ENCODE measurements at places on chromosomes 6 and 20.
A peak's percentile ranks its signal among the peaks of the same experiment; 100 is the strongest.

DNA sequence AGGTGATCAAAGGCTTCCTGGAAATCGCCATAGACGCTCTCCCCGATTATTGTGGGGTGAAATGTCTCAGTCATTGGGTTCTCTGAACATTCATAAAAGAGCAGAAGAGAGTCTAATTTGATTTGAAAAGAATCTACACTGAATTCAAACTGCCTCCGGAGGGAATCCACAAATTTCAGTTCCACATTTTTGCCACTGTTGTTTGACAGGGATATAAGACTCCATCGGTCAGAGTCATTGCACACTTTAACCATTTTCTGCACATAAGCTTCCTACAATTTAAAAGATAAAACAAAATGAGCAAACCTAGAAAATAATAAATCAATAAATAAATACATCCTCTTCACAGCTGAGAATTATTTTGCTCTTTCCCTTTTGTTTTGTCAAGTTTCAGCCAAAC lies 2.3 kb downstream of the TENT5A start:
- no peak for DNase-seq

GRCh38 chr6:123276546-123276980 lies 280.5 kb downstream of the CLVS2 start:
- peak; percentile 16 for DNase-seq

GRCh38 chr20:2688041-2688591 lies 4.5 kb upstream of the EBF4 start:
- DNase-seq, result peak; percentile 20

DNA sequence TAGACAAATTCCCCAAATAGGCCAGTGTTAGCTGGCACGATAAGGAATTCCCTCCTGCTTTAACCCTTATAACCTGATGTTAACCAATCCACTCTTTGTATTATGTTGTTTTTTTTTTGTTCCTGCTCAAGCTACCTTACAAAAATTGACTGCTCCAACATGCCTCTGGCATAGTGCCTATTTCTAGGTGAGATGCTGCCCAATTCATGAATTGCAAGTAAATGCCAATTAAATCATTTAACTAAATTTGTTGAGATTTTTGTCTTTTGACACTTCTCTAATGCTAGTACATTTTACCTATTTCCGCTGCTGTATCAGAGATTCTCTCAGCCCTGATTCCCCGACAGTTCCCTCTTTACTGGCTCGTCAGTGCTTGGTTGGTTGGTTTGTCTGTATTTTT lies 66.5 kb downstream of the HECA start:
- DNase-seq, result no peak

- no peak for DNase-seq
Observed at GRCh38 chr20:58755766-58756449, 63.3 kb downstream of the NPEPL1 start.

DNA sequence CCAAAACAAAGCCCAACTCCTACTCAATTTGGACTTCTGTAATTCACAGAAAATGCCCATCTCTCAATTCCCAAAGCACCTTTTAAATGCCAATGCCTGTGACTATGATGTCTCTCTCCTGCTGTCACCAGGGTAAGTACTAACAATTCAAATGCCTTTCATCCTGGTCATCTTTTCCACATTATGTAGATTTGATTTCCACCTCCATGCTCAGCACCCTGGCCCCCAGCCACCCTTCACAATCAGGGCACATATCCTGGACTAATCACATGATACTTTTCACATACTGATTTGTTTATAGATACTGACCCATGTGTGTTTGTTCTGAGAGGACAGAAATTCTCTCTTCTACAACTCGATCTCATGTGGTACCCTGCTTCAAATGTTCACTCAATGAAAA lies 236.3 kb downstream of the PTPRK start:
- no peak for DNase-seq

DNA sequence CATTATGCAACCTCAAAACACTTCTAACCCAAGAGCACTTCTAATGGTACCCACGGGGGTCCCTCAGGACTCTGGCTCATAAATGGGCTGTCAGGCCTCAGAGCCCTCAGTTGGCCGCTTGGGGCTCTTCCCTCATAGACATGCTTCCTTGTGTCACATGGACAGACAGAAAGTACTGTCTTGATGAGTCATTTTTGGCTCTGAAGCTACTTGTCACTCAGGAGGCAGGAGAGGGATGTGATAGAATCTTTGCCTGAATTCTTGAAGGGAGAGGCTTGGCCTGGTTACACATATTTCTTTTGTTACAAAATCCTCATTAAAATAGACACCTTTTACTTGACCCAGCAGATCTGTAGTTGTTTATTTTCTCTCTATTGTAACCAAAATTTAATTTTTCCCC lies 15.1 kb upstream of the EDN1 start:
- DNase-seq, result no peak

DNA sequence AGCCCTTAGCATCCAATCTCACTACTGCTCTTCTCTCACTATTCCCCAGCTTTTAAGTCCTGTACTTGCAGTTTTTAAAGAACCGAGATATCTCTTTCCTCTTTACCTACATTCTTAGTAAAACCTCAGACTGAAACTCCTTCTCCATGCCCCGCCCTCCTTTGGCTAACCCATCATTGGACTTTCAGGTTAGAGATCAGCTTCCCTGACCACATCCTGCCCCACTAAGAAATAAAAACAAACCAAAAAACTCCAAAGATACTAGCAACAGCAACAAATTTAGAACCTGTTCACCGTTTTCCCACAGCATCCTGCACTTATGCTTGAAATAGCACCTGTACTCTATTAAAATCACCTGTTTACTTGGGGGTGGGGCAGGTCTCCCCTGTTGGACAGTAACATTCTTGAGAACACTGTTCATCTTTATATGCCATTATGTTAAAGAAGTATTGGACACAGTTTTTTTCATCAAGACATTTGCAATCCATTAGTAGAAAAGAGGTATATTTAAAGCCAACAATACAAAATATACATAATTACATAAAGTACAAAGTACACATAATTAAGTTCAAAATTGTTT lies 16.3 kb upstream of the SMAP1 start:
- no peak for DNase-seq

DNA sequence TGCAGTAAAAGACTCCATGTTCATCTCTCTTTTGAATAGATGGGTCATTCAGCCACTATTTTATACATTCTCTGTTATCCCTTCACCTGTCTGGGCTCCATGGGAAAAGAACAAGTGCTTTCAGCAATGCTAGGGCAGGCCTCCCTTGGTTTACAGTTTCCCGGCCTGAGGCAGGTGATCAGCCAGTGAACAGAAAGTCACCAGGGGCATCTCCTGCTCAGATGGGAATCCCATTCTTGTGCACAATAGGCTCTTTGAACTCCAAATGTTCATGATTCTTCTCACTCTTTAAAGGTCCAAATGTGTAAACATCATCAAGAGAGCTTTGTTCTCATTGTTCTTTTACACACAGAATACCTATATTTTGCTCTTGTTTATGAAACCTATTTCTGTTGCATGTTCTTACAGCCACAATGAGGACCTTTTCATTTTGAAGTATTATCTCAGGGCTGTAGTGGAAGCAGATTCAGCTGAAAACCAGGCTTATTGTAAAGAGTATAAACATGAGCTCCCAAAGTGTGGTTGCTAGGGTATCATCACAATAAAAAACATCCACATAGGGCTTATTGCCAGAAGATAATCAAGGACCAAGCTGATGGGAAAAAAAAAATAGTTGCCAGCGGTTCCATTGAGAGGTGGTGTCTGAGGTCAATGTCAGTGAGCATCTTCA lies 267.1 kb upstream of the SGK1 start:
- DNase-seq, result peak; percentile 89

- DNase-seq, result no peak
Observed at GRCh38 chr6:90383196-90383822, 86.7 kb upstream of the BACH2 start.

DNA sequence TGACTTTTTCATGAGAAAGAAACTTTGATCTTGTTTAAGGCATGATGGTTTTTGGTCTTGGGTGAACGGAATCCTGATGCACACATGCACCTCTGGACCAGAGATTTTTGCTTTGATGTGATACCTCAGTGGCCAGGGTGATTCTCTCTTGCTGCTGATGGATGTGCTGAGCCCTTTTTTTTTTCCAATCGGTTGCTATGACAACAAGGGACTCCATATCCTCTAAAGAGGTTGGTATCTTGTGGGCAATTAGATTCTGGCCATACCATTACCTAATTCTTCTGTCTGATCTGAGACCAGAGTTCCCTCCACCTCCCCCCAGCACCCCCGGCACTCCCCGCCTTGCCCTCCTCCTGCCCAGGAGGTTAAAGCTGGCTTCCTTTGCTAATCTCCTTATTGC lies 24.9 kb downstream of the PDYN start:
- DNase-seq, result no peak

GRCh38 chr20:54172532-54172855 lies 1.3 kb downstream of the CYP24A1 start:
- DNase-seq, result peak; percentile 5

DNA sequence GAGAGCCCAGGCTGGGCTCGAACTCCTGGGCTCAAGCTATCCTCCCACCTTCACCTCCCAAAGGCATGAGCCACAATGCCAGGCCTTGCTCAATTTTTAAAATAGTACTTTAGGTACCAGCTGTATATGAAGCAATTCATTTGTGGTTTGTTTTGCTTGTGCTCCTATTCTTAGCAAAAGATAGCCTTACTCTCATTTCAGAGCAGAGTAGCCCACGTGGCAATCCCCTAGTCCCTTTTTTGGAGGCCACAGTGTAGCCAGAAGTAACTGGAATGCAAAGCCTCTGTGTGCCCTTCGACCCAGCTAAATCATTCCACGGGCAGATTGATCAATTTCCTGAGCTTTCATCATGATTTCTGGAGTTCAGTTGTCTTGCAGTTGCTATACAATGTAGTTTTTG lies 372.2 kb downstream of the NRN1 start:
- no peak for DNase-seq

GRCh38 chr6:24187965-24188577 lies 62.1 kb downstream of the NRSN1 start:
- DNase-seq, result no peak

GRCh38 chr6:90656325-90656724 lies 69.5 kb upstream of the MAP3K7 start:
- no peak for DNase-seq

DNA sequence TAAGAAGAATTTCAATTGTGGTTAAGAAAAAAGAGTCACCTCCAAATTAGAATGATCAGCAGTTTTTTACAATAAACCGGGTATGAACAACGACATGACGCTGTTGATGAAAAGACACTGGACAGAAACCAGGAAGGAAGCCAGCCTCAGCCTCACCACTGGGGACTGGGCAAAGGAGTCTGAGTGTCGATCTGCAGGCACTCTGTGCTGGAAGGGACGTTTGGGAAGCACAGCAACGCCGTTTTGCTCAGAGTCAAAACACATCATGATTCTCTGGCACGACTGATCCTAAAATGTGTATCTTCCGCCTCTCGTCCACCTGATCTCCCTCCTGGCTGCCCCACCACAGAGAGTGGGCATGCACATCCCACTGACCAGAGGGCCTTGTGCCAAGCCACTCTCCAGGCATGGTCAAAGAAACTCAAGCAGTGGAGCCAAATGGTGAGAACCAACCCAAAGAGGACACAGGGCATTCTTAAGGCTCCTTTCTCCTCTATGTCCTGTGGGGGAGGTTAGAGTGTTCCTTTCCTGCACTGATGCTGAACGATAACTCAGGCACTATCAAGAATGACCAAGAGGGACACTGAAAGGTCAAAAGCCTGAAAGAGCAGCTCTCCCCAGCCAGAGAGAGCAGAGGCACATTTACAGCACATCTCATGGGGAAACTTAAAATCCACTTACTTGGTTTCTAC lies 68.8 kb downstream of the AGPAT4 start:
- no peak for DNase-seq

DNA sequence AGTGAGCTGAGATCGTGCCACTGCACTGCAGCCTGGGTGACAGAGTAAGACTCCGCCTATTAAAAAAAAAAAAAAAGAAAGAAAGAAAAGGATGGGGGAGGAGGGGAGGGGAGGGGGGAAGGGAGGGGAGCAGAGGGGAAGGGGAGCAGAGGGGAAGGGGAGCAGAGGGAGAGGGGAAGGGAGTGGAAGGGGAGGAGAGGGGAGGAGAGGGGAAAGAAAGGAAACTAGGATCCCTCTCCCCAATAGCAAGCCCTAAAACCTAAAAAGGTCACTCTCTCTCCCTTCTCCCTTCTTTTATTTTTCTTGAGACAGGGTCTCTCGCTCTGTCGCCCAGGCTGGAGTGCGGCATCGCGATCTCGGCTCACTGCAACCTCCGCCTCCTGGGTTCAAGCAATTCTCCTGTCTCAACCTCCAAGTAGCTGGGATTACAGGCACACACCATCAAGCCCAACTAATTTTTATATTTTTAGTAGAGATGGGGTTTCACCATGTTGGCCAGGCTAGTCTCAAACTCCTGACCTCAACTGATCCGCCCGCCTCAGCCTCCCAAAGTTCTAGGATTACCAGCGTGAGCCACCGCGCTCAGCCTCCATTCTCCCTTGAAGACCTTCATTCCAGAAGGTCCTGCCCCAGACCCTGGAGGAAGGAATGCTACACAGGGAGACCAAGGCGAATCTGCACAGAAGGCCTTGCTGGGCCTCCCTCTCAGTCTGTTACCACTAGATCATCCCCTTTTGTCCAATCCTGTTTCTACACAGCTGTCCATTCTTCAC lies 45.8 kb upstream of the PIM1 start:
- no peak for DNase-seq

GRCh38 chr6:124132256-124132655 lies 328.6 kb downstream of the NKAIN2 start:
- DNase-seq, result no peak

GRCh38 chr6:148271711-148272439 lies 70.8 kb upstream of the SASH1 start:
- DNase-seq, result no peak
